LNCaP clone FGC (cell line): ENCODE measurements at places on chromosomes 16 and 17.

- DNase-seq = no peak
Observed at GRCh38 chr16:81539009-81539758, 94.6 kb downstream of the CMIP start.

DNA sequence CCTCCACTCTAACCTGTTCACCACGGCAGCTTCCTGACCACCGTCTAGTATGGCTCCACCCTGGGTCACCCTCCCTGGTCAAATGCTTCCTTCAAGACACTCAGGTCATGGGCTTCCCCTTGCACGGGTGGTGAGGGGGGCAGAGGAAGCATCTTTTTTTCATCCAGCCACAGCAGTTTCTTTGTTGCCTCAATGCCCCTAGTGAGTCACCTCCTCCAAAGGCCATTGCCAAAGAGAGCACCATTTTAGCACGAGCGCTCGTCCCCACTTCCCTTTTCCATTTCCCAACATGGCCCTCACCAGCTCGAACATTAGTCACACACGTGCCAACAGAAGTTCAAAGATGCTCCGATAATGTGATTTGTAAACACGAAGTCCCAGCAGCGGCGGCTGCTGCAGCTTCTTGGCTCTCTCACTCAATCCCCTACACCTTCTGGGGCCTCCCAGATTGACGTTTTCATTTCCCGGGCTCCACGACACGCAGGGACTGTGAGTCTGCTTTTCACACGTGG, 134.6 kb downstream of the GAS7 start:
- DNase-seq = no peak

GRCh38 chr17:17740615-17741348, 59.5 kb downstream of the RAI1 start:
- DNase-seq = no peak

GRCh38 chr17:17497065-17497844, 1.1 kb upstream of the RASD1 start:
- no peak for DNase-seq

GRCh38 chr17:7411427-7411750, 3.7 kb downstream of the NLGN2 start:
- DNase-seq = no peak

DNA sequence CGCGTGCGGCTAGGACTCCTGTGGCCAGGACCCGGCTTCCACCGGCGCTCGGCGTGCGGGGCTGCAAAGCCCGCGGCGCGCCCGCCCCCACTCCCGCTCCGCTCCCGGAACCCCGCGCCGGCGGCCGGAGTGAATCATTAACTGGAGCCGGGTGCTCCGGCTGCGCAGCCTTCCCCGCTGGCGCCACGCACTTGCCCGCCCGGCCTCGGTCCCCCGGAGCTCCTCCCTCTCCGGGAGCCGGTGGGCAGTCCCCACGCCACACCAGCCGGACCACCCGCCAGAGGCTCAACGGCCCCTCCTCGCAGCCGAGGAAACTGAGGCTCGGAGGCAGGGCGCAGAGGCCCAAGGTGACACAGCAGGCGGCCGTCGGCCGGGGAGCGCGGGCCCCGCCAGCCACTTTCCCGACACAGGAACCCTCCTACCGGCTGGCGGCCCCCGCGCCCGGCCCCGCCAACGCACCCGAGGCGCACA, 580 bp downstream of the BCAR1 start:
- DNase-seq = no peak

GRCh38 chr17:44792276-44792675, 33.5 kb downstream of the ADAM11 start:
- no peak for DNase-seq

DNA sequence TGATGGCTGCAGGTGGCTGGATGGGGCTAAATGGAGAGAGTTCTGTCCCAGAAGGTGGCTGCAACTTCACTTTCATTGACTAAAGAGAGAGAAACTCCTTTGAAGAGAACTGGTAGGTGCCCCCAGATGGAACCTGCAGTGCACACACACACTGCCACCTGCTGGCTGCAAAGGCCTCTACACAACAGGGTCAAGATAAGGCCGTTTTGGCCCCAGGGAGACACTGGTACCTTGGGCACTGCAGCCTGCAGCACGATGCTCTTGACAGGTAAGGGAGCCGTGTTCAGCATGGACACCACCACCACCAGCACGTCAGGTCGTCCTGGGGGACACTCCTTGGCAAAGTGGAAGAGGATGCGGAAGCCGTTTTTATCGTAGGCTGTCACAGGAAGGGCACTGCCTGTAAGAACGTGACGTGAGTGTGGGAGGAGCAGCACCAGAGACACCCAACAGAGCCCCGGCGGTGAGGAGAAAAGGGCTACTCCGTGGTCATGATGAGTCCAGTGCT, 22.7 kb downstream of the GGA3 start:
- DNase-seq = peak; percentile 35

DNA sequence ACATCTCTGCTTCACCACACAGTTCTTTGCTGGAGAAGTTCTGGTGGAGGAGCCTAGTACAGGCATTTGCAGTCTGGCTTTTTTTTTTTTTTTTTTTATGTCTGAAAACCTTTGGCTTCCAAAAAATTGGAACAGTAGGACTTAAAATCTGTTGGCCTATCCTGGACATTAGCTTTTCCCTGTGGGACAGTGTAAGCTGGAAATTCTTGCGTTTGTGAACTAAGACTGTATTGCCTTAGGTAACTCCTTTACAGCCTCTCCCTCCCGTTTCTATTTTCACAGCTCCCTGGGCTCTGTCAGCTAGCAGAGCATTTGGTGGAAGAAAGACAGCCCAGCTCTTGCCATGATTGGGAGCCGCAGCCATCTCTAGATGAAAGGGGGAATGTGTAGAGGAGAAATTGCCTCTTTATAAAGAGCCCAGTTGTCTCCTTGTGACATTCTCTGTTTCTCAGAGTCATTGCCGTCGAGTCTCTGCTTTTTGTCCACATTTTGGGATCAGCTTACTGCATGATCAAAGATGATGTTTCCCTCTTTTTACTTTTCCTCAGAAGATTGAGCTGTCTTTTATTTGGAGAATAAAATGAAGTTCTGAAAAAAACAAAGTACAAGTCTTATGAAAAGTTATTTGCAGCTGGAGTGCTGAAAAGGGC, 227.5 kb downstream of the SPECC1 start:
- no peak for DNase-seq

DNA sequence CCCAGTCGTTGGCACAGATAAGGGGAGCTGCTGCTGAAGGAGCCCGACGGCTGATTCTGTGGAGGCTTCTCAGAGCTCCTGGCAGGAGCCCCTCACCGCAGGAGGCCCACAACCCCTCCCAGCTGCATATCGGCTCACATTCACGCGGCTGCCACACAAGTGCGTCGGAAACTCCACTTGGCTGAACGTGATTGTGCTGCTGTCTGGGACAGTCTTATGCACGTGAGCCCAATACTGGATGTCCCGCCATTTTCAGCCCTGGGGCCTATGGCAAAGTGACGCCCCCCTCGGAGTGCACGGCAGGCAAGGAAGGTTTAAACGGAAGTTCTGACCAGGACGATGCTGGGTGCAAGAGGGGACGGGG, 8.7 kb upstream of the PITPNA start:
- DNase-seq = no peak

DNA sequence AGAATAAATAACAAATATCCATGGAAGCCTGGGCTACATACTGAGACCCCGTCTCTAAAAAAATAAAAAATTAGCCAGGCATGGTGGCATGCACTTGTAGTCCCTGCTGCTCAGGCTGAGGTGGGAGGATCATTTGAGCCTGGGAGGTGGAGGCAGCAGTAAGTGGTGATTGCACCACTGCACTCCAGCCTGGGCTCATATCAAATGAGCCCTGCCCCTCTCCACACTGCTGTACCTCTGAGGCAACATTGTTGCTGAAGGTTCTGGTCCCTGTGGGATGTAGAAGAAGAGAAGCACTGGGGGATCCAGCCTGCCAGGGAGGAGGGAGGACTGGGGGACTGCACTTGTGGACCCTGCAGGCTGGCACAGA, 11.4 kb upstream of the ARHGAP23 start:
- DNase-seq = no peak

DNA sequence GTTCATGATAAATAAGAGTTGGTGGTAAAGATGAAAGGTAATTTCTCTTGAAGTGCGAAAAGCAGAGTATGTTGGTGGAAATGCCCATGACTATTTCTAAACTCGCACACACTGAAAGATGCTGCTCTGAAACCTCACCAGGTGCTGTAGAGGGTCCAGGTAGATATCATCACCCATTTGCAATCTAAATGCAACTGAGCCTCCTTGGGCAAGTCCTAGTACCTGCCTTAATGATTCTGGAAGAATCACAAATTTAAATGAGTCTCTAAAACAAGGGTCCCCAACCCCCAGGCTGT, 5.9 kb upstream of the MMD start:
- no peak for DNase-seq

DNA sequence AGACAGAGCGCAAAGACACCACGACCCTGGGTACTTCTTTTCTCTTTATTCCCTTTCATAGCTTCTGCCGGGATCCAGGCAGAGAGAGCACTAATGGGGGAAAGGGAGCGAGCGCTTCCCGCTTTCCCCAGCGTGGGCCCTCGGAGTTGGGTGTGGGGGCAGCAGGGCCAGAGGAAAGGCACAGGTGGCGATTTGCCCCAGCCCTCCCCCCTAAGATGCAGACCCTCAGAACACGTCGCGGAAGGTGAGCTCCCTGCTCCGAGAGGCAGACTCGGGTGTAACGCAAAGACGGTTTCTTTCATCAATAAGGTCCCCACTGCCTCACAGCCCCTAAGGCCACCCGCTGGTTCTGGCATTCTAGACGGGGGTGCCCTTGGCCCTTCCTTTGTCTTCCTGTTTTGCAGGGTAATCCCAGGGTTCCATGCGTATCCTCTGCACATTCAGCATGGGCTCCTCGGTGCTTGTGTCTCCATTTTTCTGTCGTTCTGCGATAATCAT, 570 bp upstream of the NME3 start:
- no peak for DNase-seq

DNA sequence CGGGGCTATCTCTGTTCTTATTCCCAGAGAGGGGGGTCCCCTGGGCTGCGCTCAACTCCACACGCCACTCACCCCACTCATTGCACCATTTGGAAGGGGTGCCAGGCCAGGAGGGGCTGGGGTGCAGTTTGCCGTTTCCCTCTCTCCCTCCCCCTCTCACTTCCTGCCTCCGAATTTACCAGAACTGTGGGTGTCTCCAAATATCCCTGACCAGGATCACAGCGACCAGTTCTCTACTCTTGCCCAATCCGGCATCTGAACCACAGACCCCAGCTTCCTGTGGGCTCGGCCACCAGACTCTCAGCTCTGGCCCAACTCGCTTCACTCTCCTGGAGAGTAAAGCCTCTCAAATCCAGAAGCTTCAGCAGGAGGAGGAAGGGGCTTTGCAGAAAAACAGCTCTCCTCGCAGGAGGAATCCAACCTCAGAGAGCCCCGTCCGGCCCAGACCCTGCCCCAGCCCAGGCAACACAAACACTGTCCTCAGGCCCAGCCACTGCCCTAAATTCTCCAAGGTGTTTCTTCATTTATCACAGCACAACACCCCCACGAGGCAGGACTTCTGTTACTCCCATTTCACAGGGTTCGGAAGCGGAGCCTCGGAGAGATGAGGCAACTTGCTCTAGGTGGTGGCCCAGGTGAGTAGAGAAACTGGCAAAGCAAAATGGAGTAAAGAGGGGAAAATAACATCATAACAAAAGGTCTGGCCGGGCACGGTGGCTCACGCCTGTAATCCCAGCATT, 423 bp upstream of the ASGR2 start:
- no peak for DNase-seq

- no peak for DNase-seq
Observed at GRCh38 chr17:52673791-52674190, 515.3 kb upstream of the CA10 start.

DNA sequence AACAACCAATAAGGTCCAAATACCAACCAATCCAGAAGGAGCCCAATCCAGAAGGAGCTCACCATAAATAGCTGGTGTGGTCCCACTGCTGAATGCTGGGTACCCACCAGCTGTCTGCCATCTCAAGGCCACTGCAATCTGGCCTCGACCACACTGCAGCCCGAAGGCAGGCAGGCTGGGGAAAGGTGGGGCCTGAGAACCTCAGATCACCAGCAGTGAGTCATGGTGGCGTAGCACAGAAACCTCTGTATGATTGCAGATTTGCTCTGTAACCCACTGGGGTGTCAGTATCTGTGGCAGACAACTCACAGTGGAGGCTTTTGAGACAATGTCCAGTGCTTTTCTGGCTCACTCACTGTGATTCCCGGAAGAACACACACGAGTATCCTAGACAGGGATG, 14.7 kb upstream of the CMTR2 start:
- no peak for DNase-seq
